ENCODE measurements at places on chromosomes 2 and 18. TPM values are rescaled to one million over a fixed set of nuclear protein-coding genes. Genes with fewer than 3 reads are reported as not detected.

The MAPRE2 gene
- polyA plus RNA-seq: 48.1 TPM

- DNase-seq: no peak
Measured at GRCh38 chr2:40279482-40279881, 172.4 kb downstream of the SLC8A1 start.

The CCDC141 gene
- not detected for polyA plus RNA-seq

The TTC39C gene
- 8.3 TPM for polyA plus RNA-seq

- no peak for DNase-seq
Measured at GRCh38 chr2:105427485-105427884, 28.6 kb upstream of the FHL2 start.

Data from CD14-positive monocyte (primary cell).